ENCODE measurements at places on chromosomes 5 and 9. TPM values are rescaled to one million over a fixed set of nuclear protein-coding genes. Genes with fewer than 3 reads are reported as not detected.

Gene NIPAL4
- polyA plus RNA-seq, result not detected

Gene ARHGEF37
- 2.0 TPM for polyA plus RNA-seq

Gene ZNF879
- polyA plus RNA-seq, result 1.0 TPM

Gene DIPK1B
- polyA plus RNA-seq, result 4.1 TPM

Gene PCDHA9
- not detected for polyA plus RNA-seq

Gene ADRB2
- polyA plus RNA-seq, result 1.2 TPM

Gene CA9
- polyA plus RNA-seq, result 0.93 TPM

Gene IFNA6
- not detected for polyA plus RNA-seq

Gene NMUR2
- not detected for polyA plus RNA-seq

Gene MLANA
- polyA plus RNA-seq, result 0.07 TPM

Gene SMIM33
- polyA plus RNA-seq, result not detected

DNA sequence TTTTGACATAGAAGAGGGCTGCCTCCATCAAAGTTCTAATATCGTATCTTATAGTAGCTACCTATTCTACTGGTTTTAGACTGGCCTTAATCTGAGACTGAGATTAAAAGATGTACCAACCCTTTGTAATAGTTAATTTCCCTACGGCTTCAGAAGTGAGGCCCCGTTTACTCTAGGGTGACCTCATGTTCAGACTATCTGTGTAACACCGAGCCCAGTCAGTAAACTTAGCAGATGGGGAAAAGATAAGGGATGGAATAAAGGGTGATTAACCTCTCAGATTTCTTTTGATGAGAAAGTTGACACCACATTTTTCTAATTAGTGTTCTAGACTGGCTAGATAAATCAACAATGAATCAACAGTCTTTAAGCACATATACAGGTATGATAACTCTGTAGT lies 283.1 kb downstream of the KCTD16 start:
- no peak overlapping the region for H3K4me3 ChIP-seq
- H3K27ac ChIP-seq, result no peak overlapping the region
- no peaks in the 10 kb centered on the region for H3K27me3 ChIP-seq
- no peak for DNase-seq
- H3K36me3 ChIP-seq, result no peaks in the 10 kb centered on the region

DNA sequence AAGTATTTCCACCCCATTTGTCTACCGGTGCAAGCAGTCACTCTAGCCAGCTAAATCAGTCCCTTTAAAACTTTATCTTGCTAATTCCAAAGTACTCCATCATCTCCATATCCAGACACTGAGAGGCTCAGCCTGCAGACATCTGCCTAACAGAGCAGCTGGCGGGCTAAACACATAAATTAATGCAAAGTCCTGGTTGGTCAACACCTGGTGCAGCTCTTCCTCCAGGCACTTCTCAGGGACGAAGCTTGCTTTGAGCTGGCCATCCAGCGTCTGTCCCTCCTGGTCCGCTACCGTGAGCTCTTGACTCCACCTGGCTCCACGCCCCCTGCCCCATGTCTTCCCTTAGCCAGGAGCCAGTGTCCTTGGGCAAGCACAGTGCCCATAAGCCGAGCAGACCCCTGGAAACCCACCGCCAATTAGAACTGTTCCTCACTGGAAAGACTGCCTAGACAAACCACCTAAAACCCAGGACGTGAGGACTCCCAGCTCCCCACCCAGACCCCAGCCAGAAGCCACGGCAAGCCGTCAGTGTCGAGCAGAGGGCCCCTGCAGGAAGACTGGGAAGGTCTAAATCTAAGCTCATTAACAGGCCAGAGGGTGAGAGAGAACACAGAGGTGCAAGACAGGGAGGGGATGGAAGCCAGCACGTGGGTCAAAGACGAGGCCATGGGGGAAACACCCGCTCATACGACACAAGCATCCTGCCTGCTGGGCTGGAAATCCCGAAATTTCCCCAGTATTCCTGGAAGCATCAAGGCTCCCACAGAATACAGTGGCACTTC lies 120.0 kb downstream of the COL23A1 start:
- no peaks in the 10 kb centered on the region for H3K27me3 ChIP-seq
- no peak overlapping the region for H3K4me3 ChIP-seq
- H3K36me3 ChIP-seq, result no peaks in the 10 kb centered on the region
- H3K27ac ChIP-seq, result no peak overlapping the region
- peaks cover 12% of the 10 kb centered on the region for H3K4me1 ChIP-seq

DNA sequence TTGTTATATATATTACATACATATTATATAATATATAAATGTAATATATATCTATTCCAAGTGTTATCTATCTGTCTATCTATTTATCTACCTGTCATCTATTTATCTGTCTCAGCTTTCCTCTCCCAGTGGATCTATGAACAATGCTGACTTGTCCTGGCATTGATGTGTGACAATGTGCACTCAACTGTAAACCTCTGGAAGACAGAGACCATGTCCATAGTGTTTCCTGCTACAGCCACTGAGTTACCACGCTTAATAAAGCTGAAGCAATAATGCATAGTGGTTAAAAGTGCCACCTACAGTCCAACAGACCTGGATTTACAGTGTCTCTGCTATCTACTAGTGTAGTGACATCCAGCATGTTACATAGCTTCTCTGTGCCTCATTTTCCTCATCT lies 57.2 kb upstream of the TMED7 start:
- H3K27ac ChIP-seq, result no peak overlapping the region
- H3K4me3 ChIP-seq, result no peak overlapping the region
- no peak for DNase-seq
- no peaks in the 10 kb centered on the region for H3K27me3 ChIP-seq
- no peaks in the 10 kb centered on the region for H3K4me1 ChIP-seq
- no peaks in the 10 kb centered on the region for H3K36me3 ChIP-seq

DNA sequence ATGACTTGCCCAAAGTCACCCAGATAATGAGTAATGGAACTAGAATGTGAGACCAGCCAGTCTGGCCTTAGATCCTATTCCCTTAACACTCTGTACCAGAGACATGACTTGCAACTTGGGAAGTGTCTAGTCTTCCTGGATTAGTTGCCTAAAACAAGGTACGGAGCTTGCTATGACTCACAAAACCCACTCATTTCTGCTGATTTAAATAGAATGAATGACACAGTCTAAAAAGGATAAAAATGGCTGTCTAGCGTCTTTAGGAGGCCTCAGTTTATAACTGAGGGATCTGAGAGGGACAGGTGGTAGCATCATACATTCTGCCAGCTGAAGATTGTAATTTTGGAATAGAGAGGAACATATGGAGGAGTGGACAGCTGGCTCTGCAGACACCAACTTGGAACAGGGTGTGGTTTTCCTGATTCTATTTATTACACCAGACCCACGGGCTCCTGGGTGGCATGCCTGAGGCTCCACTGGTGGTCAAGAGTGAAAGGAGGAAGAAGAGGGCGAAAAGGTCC lies 62.7 kb downstream of the ABLIM3 start:
- H3K27ac ChIP-seq, result no peak overlapping the region
- peaks cover 13% of the 10 kb centered on the region for H3K4me1 ChIP-seq
- H3K4me3 ChIP-seq, result no peak overlapping the region
- no peaks in the 10 kb centered on the region for H3K27me3 ChIP-seq
- DNase-seq, result no peak

DNA sequence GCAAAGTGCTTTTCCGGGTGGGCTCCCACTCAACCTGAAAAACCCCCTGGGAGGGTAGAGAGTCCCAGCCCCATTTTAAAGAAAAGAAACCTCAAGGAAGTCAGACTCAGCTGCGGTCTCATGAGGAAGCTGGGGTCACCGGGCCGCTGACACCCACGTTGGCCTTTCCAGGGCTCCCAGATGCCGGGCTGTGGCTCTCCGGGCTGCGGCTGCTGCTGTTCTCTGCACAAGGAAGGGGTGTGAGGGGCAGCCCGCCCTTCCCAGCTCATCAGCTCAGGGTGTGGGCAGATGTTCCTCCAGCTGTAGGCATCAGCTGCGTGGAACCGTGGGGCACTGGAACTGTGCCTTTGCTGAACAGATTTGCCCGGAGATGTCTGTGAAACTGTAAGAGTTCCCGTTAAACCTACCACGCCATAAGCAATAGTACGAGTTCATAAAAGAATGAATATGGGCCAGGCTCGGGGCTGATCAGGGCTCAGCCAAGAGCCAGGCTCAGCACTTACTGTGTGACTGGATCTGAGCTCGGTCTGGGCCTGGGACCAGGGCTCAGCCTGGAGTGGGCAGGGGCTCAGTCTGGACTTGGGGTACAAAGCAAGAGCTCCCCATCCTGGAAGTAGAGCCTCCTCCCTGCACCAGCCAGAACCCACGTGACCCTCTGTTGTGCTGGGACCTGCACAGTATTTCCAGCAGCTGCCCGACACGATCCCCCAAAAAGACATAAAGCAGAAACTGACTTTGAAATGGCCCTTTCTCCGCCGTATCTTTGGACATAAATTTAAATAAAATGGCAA lies 130.2 kb upstream of the PPP1R26 start:
- H3K4me1 ChIP-seq, result no peaks in the 10 kb centered on the region
- H3K27ac ChIP-seq, result no peak overlapping the region
- no peaks in the 10 kb centered on the region for H3K27me3 ChIP-seq
- no peaks in the 10 kb centered on the region for H3K36me3 ChIP-seq

GRCh38 chr5:180343110-180343830 lies 9.9 kb downstream of the GFPT2 start:
- H3K27ac ChIP-seq, result no peak overlapping the region
- DNase-seq, result no peak
- H3K4me3 ChIP-seq, result no peak overlapping the region
- H3K4me1 ChIP-seq, result no peaks in the 10 kb centered on the region
- H3K36me3 ChIP-seq, result no peaks in the 10 kb centered on the region

- H3K4me1 ChIP-seq, result no peaks in the 10 kb centered on the region
- no peak for DNase-seq
- H3K36me3 ChIP-seq, result no peaks in the 10 kb centered on the region
- no peaks in the 10 kb centered on the region for H3K27me3 ChIP-seq
- H3K27ac ChIP-seq, result no peak overlapping the region
Observed at GRCh38 chr5:98468188-98468869, 305.1 kb upstream of the RGMB start.

DNA sequence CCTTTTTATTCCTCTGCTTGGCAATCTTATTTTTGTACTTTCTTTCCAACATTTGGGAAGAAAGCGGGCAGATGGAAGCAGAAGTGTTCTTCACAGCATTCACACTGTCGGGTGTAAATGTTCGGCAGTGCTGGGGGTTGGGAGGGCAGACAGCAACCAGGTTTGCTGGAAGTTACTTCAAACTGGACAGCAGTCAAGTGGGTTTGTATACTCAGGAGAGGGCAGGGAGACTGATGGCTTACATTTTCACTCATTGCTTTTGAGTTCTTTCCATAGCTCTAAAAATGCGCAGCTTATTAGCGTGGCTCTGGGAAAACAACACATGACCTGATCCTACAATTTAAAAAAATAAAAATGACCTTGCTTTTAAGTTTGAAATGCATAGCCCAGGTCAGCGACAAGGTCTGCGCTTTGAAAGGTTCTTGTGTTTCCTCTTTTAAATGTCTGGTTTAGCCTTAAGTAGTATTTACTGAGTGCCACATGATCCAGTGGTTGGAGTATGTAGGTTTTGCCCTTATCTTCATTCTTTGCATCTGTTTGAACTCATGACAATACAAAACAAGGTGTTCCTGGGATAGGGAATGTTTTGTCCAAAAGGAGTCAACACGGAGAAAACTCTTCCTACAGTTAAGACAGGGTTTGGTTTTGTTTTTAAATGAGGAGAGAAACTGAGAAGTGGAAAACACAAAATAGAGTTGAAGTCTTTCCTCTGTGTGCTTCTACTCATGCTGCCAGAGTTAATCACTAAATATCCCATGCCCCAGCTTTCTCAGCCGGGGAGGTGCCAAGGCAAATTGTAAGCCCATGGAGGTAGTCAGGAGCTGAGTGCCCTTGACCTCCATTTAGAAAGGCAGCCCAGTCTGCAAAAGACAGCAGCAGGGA lies 132.7 kb upstream of the DMRT1 start:
- H3K4me1 ChIP-seq, result peaks cover 7% of the 10 kb centered on the region
- H3K36me3 ChIP-seq, result peaks cover 29% of the 10 kb centered on the region
- peak overlapping the region; percentile 93 for H3K27ac ChIP-seq

DNA sequence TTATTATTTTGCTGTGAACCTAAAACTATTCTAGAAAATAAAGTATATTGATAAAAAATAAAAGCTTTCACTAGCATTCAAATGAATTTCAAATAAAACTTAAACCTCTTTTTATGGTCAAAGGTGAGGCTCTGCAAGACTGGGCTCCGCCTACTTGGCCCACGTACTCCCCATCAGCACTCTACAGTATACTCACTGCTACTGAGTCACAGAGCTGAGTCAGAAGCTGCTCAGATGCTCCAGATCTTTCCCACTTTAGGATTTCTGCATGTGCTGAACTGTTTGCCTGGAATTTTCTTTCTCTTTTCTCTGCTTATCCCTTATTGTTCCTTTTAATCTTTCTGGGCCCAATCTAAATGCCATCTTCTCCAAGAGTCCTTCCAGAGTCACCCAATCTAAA lies 331.9 kb upstream of the CCNG1 start:
- H3K4me1 ChIP-seq, result no peaks in the 10 kb centered on the region
- H3K27ac ChIP-seq, result no peak overlapping the region
- H3K27me3 ChIP-seq, result no peaks in the 10 kb centered on the region

DNA sequence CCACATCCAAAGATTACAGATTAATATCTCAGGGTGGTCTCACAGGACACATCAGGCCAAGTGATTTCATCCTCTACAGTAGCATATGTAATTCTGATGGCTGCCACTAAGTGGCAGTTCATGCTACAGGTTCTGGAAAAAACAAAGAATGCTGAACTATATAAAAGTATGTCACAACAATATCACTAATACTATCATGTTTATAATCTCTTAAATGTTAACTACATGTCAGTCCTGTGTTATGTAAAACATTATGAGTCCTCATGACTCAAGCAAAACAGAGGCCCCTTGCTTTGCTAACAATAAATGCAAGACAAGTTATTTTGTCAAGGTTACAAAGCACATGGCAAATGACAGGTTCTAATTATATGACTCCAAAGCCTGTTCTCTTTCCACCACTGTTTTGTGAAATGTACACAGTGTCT lies 233.2 kb downstream of the FBXL17 start:
- no peaks in the 10 kb centered on the region for H3K36me3 ChIP-seq
- H3K27ac ChIP-seq, result no peak overlapping the region
- no peak for DNase-seq
- no peaks in the 10 kb centered on the region for H3K27me3 ChIP-seq

- peak; percentile 65 for DNase-seq
- H3K4me1 ChIP-seq, result no peaks in the 10 kb centered on the region
- no peak overlapping the region for H3K27ac ChIP-seq
- H3K27me3 ChIP-seq, result no peaks in the 10 kb centered on the region
- H3K4me3 ChIP-seq, result no peak overlapping the region
- H3K36me3 ChIP-seq, result no peaks in the 10 kb centered on the region
Observed at GRCh38 chr9:86126998-86127972, 27.9 kb upstream of the GOLM1 start.

- no peaks in the 10 kb centered on the region for H3K36me3 ChIP-seq
- H3K4me1 ChIP-seq, result no peaks in the 10 kb centered on the region
- no peak overlapping the region for H3K4me3 ChIP-seq
- DNase-seq, result no peak
- no peaks in the 10 kb centered on the region for H3K27me3 ChIP-seq
Observed at GRCh38 chr5:40877371-40877988, 31.8 kb upstream of the C7 start.

- H3K4me3 ChIP-seq, result no peak overlapping the region
- no peaks in the 10 kb centered on the region for H3K36me3 ChIP-seq
- DNase-seq, result no peak
- peaks cover 34% of the 10 kb centered on the region for H3K27me3 ChIP-seq
- no peaks in the 10 kb centered on the region for H3K4me1 ChIP-seq
- no peak overlapping the region for H3K27ac ChIP-seq
Observed at GRCh38 chr5:154486427-154486866, 8.4 kb upstream of the HAND1 start.

- H3K4me1 ChIP-seq, result no peaks in the 10 kb centered on the region
- no peak overlapping the region for H3K27ac ChIP-seq
- peaks cover 2% of the 10 kb centered on the region for H3K27me3 ChIP-seq
- no peak for DNase-seq
- no peak overlapping the region for H3K4me3 ChIP-seq
- H3K36me3 ChIP-seq, result no peaks in the 10 kb centered on the region
Observed at GRCh38 chr9:99300603-99301002, 78.5 kb downstream of the SEC61B start.
